NCI-H1930 (cell line): ENCODE measurements at places on chromosomes 6 and 20.

DNA sequence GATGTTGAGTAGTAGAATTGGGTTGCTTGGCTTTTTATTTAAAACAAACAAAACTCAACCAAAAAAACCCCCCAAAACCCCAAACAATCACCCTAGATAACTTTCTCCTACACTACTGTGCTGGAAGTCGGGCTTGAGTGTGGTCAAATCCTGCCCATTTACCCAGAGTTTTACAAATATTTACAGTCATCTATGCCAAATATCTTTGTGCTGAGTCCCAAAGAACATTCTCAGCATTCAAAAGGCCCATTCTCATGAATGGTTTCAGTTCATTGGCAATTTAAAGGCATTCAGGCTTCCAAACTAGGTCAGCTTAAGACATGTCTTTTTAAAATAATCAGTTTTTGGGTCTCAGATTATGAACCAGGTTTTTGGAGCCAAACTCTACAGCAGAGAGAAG lies 1.8 kb downstream of the RNF144B start:
- no peak for DNase-seq

GRCh38 chr20:53445321-53445731 lies 148.3 kb downstream of the ZNF217 start:
- DNase-seq: no peak

DNA sequence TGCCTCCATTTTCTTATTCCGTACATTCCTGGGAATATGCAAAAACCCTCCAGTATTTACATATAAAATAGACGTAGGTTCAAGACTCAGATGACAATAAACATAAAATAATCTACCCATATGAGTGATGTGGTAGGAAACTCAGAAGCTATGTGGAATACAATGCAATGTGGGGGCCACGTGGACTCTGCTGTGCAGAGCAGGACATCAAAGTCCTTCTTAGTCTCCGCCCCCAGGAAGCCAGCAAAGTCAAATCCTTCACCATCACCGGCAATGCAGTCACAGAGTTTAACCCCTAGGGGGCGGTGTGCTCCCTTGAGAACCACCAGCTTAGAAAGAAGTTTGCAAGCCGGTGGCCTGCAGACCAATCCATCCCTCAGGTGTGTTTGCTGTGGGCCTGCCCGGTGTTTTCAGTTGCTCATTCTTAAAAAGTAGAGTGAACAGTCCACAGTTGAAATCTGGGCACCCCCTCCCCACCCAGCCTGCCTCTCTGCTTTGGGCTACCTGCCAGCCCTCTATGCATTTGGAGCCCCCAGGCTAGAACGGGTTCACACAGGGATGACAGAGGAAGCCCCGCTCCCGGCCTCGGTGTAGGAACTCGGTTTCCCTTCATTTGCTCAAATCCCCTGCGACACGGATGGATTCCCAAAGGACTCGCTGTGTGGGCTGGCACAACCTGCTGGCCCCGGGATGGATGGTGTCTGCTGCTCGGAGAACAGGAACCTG lies 59.9 kb downstream of the SULF2 start:
- DNase-seq: peak; percentile 44

DNA sequence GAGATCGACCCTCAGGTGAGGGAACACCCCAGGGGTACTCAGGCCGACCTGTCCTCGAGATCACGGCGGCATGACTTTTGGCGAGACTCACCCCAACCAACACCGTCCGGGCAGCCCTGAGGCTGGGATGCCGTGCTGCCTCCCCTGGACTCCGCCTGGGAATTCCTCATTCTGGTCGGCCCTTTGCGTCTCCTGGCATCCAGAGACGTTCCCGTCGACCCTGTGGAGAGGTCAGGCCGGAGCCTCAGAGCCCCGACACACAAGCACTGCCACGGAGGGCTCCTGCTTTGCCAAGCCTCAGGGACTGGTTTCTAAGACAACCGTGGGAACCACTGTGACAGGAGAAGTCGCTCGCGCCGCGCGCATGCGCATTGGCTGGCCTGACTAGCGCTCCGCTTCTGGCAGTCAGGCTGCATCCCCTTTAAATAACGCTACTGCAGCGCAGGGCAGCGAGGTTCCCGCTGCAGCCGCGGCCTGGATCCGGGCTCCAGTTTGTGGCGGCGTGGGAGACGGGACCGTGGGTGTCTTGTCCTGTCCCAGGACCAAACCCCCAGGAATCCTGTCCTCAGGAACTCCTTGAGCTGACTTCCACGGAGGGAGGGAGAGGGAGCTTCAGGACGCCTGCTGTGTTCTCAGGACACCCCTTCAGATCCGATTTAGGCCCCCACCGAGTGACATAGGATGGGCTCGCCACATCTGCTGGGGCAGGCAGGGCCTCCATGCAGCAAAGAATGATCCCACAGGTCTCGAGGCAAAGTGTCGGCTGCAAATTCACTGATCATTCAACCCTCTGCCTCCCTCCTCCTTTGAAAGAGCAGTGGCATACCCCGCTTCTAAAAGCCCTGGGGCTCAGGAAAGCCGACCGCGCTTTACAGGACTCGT lies 163.2 kb upstream of the ZNF337 start:
- peak; percentile 78 for DNase-seq
